ENCODE measurements at places on chromosomes 5 and 9. TPM values are rescaled to one million over a fixed set of nuclear protein-coding genes. Genes with fewer than 3 reads are reported as not detected.

Gene CHSY3
- total RNA-seq, result 0.21 TPM

Gene PCDHGA10
- 0.30 TPM for total RNA-seq

- no peak for DNase-seq
Observed at GRCh38 chr9:88745276-88746001, 210.5 kb downstream of the NXNL2 start.

DNA sequence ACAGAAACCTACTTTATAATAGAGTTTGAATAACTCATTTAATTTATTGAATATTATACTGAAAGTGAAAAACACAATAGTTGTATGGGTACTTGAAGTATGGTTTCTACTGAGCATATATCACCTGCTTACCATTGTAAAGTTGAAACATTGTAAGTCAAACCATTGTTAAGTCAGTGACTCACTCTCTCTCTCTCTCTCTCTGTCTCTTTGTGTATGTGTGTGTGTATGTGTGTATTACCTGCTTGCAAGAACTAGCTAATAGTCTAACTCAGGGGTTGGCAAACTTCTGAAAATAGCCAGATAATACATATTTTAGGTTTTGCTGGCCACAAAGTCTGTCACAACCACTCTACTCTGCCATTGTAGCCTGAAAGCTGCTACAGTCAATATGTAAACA lies 564.3 kb upstream of the ZNF608 start:
- DNase-seq, result no peak

DNA sequence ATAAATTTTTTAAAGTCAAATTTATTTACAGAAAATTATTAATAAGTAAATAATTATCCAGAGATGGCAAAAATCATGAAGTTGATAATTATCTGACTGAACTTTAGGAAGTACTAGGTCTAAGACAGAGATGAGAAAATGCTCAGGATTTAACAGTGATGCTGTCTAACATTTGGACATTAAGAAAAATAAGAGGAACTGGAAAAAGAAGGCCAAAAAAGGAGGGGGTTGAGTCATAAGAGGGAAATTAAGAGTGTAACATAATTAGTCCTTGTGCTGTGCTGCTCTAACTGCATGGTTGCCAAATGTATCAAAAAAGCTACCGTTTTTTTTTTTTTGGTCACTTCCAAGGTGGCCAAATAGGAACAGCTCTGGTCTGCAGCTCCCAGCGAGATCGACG lies 35.4 kb upstream of the TUT7 start:
- DNase-seq, result no peak

GRCh38 chr9:22030101-22030598 lies 21.0 kb upstream of the CDKN2B start:
- DNase-seq, result no peak

DNA sequence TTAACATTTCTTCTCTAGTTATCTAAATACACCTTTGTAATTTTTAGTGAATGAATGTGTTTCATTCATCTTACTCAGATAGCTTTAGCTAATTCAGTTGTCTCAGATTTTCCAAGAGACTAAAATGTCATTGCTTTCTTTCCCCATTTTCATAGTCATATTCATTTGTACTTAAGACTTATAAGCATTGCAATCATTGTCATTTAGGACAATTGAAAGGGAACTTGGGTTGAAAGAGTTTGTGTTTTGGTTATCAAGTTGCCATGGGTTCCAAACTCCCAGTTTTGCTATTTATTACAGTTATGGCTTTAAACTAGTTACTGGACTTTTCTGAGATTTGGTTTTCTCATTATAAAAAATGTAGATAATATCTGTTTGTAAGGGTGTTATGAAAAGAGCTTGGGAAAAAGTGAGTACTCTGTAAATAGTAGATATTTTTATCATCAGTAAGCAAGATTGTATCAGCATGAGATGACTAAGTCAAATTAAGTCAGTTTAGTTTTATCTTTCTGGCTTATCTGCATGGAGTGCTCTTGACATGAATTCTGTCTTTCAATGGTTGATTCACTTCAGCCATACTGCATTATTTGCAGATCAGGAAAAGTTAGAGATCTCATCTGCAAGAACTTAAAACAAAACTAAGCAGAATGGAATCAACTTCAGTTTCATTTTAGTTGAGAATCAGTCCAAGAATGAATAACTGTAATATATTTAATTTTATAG lies 107.5 kb downstream of the PBX3 start:
- no peak for DNase-seq

Gene MARVELD2
- total RNA-seq, result 3.8 TPM

DNA sequence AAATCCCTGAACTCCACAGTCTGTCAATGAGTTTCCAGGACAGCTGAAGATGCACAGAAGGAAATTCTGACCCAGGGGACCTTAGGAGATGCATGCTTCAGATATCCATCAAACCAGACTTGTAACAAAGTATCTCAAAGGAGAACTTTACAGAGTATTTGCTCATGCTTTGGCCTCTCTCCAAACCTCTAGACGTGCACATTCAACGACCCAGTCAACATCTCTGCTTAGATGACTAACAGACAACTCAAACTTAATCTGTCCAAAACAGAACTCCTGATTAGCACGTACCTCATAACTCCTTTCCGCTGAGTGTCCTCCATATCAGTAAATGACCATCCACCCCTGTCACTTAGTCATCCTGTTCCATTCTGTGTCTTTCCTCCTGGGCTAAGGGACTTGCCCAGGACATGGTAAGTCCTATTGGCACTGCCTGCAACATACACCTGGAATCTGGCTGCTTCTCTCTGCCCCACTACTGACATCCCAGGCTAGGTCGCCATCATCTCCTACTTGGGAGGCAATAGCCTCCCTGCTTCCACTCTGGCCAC lies 107.4 kb downstream of the LMNB1 start:
- DNase-seq, result peak; percentile 83

GRCh38 chr9:27088981-27089380 lies 20.0 kb upstream of the TEK start:
- DNase-seq, result no peak

Gene DRD1
- 0.06 TPM for total RNA-seq

Gene PAPPA
- 8.3 TPM for total RNA-seq

GRCh38 chr5:119059740-119060255 lies 11.1 kb upstream of the DMXL1 start:
- DNase-seq, result no peak

DNA sequence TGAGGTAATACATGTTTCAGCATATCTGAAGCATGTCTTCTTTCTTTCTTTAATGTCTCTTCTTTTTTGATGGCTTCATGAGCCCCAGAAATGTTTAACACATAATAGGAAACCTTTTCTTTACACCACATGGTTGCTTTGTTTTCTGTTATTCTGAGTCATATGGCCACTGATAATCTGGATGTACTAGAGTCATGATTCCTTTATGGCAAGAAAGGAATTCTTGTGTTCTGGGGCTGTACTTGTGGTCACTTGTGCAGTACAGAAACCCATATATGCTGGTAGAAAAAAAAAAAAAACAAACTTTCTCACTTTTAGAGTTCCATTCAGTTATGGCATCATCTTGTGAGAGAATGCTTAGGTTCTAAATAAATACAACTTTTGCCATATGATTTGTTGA lies 1669.3 kb upstream of the CDH9 start:
- no peak for DNase-seq

- no peak for DNase-seq
Observed at GRCh38 chr9:92948038-92948534, 763 bp downstream of the FGD3 start.

DNA sequence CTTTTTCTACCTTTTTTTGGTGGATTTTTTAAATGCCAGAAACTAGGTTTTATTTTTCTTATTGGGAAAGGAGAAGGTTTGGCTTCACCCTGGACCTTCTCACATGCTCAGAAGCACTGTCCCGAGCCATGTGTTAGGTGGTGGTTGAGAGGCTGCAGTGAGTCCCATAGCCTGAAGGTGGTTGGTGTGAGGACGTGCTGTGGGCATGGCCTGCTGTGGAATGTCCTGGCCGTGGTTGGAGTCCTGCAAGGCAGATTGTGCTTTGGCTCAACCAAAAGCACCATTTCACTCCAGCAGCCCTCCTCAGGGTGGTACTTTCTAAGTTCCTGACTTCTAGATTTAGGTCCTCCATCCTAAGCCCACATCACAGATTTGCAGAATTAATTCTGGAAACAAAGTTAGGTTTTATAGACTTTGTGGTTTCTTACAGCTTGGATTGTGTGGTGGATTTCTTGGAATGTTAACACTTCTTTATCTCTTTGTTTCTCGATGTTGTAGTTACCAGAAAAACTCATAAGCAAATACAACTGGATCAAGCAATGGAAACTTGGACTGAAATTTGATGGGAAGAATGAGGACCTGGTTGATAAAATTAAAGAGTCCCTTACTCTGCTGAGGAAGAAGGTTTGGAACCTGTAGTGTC lies 22.6 kb downstream of the OTULIN start:
- no peak for DNase-seq

Gene FOXD4L5
- total RNA-seq, result not detected

Gene B4GALT1
- 19.1 TPM for total RNA-seq

DNA sequence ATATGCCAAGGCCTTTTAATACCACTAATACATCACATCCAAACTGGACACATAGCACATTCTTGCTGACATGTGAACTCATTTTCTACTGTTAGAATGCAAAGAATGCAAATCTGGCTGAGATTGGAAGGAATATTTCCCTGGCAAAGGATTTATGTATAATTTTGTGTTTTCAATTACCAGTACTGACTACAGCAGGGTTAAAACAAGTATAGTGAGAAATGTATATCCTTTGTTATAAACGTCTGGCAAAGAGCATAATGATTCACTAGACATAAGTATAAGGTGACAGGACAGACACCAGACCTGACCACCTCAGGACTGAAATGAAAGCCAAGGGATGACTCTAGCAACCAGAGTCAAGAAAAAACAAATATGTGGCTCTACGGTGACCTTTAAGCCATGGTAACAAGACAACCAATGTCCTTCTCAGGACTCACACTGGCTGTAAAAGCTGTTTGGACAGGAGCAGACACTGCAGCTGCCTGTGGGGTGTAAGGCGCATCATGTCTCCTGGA lies 95.0 kb downstream of the MRPS27 start:
- no peak for DNase-seq

- peak; percentile 73 for DNase-seq
Observed at GRCh38 chr5:159897786-159898393, 18.4 kb upstream of the ADRA1B start.

Gene ERCC8
- 27.4 TPM for total RNA-seq

Gene SPINK13
- total RNA-seq, result not detected

Gene COL5A1
- 135 TPM for total RNA-seq

Gene CARD9
- 0.36 TPM for total RNA-seq

- no peak for DNase-seq
Observed at GRCh38 chr5:162888268-162888667, 549.1 kb upstream of the CCNG1 start.

GRCh38 chr9:37001459-37001858 lies 32.6 kb downstream of the PAX5 start:
- DNase-seq, result no peak

Gene PCDHA4
- total RNA-seq, result 1.0 TPM

Gene AKNA
- total RNA-seq, result 1.5 TPM

Gene SLC36A2
- not detected for total RNA-seq

DNA sequence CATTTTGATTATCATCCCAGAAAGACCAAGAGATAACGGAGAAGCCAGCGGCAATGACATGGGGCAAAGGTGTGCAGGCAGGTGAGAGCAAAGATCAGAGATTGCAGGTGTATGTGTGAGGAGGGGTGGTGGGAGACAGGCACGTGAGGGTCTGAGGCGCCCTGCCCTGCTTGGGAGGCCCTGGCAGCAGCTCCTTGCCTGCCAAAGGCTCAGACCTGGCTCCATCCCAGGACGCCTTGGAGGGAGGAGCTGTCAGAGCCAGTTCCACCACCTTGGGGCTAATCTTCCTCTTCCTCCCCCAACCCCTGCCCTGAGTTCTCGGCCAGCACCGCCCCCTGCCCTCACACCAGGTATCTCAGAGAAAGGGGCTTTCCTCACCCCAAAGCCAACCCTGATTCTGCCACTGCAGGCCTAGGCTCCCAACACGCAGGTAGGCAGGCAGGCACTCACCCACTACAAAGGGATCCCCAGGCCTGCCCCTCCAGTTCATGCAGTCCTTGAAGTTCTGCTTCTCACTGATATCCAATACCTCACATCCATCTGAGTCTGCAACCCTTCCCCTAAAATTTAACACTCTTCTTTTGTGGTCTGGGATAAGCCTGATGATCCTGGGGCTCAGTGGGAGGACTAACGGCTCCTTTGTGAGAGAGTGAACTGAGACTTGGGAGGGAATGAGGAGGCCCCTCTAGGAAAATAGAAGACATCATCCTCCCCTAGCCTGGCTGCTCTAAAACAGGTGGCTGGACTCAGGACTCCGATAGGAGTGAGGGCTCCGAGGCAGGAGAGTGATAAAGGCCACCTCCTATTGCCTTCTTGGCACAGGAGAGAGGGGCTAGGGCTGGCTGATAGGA lies 1.8 kb downstream of the AQP3 start:
- no peak for DNase-seq

DNA sequence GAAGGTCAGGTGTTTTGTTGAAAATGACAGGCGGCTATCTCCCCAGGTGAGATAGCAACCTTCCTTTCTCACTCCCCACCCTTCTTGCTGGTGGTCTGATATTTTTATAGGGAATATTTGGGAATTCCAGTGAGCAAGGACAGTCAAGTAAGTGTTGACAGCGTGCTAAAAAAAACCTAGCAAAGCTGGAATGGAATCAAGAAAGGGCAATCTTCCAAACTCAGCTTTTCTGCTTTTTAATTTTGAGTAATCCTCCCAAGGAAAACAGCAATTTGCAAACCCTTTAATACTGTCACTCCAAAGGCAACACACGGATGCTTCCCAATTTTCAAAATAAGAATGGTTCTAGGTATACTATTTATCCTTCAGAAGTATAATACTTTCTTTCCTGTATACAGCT lies 143.7 kb upstream of the PCA3 start:
- DNase-seq, result no peak

GRCh38 chr5:77645158-77645994 lies 6.9 kb upstream of the OTP start:
- peak; percentile 70 for DNase-seq

DNA sequence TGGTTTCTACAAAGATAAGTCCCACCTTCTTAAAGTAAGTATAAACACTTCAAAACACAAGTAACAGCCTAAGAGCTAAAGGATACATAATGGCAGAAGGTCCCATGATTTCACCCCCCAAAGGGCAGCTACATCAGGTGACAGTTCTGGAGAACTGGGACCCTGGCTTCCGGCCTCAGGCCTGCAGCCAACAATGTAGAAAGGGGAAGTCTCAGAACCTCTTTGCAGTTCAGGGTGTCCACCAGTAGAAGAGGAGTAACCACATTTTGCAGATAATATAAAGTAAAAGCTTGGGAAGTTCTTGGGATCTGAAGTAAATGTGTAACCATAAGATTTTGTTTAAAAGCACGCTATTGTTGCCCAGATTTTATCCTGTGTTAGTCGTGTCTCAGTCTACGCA lies 267.4 kb upstream of the VLDLR start:
- DNase-seq, result no peak

- DNase-seq, result peak; percentile 70
Observed at GRCh38 chr5:142841511-142842265, 71.5 kb downstream of the ARHGAP26 start.

- DNase-seq, result no peak
Observed at GRCh38 chr5:41763574-41763973, 106.7 kb downstream of the OXCT1 start.

DNA sequence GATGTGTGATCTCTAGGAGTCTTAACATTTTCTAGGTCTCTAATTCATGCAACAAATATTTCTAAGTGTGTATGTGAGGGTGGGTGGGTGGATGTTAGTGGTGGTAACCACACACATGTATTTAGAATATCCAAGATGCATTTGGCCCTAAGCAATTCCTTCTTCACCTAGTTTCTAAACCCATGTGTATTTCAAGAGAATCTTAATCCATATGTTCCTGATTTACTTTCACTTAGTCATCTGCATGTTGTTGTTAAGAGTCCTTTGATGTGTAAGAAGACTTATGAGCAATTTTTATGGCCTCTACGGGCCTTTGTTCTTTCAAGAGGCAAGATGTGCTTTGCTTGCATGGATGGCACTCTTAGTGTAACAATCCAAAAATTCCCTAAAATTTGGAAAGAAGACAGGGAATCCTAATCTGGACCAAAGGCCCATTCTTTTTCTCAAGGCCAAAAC lies 282.6 kb downstream of the SPATA31D1 start:
- DNase-seq, result no peak

Measured in Daoy (cell line).